ENCODE measurements at places on chromosomes 3 and 15.

DNA sequence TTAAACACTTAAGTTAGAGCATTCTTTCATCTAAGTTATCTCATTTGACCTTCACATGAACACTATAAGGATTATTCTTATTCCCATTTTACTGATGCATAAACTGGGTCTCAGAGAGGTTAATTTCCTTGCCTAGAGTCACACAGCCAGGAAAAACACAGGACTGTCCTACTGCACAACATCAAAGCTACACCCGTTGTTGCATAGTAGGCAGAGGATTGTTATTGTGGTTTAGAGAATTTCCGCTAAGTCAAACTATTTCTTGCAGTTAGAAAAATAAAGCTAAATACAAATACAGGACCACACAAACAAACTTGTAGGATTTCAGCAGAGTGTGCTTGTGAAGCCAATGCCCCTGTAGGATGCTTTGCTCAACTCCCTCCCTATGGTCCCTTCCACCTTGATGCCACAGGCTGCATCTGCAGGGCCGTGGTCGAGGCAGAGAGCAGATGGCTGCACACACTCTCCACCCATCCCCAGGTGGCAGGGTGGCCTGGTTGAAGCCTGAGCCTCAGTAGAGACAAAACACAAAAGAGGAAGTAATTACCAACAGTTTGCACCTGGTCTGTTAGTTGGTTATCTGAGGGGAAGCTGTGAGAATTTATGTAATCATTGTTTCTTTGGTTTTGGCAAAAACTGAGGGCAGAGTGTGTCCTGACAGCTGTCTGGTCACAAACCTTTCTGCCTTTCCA, 41.1 kb upstream of the SKOR1 start:
- no peak for DNase-seq

- no peak for DNase-seq
Observed at GRCh38 chr15:39488516-39488915, 92.4 kb upstream of the THBS1 start.

GRCh38 chr3:158313338-158313927, 203.5 kb downstream of the RSRC1 start:
- DNase-seq = no peak

- no peak for DNase-seq
Observed at GRCh38 chr15:38895326-38896255, 331.0 kb upstream of the RASGRP1 start.

DNA sequence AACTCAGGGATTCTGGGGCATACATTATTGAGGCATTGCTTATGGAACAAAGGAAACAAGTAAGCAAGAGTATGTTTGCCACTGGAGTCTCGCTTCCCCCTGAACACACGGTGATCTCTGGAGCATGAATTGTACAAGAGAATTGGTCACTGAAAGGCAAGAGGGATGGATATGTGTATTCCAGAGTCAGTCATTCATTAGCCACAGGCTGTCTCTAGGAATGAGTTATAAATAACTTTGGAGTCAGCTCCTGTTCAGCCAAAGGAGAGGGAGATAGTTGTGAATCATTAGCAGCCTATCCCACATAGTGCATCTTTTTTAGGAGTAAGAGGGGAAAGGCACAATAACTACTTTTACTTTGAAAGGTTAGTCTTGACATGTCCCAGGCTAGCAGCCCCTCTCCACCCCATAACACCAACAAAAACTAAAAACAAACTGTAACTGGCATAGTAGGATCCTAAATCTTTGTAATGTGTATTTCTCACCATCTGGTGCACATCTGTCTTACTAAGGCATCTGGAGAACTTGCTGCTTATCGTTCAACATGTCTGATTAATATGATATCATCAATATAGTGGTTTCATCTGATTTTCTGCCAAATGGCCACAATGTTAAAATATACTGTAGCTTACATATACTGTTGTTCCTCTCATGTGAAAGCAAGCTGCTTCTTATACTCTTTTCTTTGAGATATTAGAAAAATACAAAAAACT, 462.2 kb downstream of the GRM7 start:
- DNase-seq = no peak

DNA sequence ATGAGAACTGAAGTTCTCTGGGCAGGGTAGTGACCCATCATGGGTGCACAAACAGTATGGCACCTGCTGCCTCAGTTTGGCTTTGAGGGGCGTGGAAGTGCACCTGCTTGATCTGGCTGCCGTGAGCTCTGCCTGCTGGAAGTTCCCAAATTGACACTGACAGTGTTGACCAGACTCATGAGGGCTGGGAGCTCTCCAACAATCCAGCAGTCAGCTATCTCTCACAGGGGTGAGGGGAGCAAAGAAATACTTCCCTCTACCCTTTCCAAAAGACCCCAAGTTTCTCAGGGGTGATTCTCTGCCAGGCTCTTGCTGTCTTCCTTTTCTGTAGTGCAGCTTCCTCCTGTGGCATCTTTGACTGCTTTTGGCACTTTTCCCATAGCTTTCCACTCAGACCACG, 49.4 kb upstream of the ROBO1 start:
- no peak for DNase-seq

DNA sequence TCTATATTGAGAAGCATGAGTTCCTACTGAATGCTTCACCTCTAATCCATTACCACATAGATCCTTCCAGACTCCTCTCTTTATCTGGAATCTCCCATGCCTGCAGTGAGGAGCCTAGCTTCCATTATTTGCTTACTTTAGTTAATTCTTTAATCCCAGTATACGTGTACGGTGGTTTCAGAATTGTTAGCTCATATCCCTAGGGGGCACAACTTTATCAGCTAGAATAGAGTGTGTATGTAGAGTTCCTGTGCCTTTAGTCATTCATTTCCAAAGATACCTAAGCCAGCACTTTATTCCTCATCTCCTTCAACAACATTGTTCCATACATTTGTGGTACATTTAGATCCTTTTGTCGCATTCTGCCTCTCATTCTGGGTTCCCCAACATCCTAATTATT, 226.0 kb downstream of the TJP1 start:
- no peak for DNase-seq

GRCh38 chr15:74858369-74858740, 14.8 kb downstream of the SCAMP2 start:
- no peak for DNase-seq

DNA sequence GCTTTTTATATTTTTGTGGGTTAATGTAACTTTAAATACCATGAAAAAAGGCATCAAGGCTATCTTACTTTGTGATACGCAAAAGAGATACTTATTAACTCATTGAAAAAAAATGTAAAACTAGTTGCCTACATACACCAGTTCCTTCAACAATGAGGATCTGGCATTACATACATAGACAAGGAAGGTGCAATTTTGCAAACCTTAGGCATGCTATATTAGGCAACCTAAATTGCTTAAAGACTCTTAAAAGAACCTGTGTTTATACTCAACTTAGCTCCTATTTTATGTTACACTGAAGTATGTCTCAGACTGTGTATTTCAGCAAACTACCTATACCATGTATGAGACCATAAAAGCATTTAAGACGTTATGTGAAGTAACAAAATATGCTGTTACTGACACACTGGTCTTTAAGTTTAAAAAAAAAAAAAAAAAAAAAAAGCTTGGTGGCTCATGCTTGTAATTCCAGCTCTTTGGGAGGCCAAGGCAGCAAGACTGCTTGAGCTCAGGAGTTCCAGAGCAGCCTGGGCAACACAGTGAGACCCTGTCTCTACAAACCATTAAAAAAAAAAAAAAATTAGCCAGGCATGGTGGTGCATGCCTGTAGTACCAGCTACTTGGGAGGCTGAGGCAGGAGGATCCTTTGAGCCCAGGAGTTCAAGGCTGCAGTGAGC, 9.1 kb downstream of the TASOR start:
- no peak for DNase-seq

GRCh38 chr3:160643994-160644393, 33.0 kb upstream of the ARL14 start:
- DNase-seq = no peak

DNA sequence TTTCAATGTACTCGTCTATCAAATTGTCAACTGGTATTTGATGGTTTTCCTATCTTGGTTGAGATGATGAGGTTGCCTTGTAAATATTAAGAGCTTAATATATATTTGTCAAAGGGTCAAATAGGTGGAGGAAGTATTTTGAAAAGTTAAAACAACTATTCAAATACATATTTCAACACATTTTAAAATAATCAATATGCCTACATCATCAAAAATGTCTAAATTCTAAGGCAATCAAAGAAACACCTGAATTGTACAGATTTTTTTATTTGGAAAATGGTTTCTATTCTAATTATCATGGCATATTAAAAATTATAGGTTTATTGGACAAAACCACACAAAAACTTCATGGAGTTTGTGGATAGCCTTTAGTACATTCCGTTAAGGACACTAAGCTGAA, 461.4 kb upstream of the ONECUT1 start:
- no peak for DNase-seq

GRCh38 chr3:114879059-114880031, 267.7 kb downstream of the ZBTB20 start:
- no peak for DNase-seq

DNA sequence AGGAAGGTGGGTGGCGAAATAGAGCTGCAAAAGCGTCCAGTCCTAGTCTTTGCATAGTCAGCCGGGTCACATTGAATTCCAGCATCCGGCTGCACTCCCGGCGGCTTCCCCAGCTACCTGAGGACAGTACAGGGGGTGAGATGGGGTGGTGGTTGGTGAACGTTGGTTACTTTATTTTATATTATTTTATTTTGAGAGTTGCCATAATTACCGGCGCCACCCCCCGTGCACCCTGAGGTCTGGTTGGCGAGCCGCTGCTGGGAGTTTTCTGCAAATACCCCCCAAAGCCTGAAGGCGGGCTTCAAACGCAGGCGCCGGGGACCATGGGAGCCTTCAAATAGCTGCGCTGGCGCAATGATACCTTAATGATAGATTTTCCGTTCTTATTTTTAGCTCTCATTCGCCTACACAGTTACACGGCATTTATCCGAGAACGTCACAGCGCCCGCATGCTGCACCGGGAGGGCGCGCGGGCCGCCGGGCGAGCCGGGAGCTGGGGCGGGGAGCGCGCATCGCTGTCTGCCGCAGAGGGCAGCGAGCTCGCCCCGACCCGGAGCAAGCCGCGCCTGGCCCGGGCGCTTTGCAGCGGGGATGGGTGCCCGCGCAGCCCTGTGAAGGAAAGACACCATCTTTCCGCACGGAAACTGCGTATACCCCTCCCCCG, 756 bp upstream of the RASGRF1 start:
- DNase-seq = peak; percentile 47

GRCh38 chr3:153072382-153072781, 89.6 kb upstream of the RAP2B start:
- no peak for DNase-seq

GRCh38 chr3:126083511-126083912, 412 bp downstream of the SLC41A3 start:
- DNase-seq = no peak

DNA sequence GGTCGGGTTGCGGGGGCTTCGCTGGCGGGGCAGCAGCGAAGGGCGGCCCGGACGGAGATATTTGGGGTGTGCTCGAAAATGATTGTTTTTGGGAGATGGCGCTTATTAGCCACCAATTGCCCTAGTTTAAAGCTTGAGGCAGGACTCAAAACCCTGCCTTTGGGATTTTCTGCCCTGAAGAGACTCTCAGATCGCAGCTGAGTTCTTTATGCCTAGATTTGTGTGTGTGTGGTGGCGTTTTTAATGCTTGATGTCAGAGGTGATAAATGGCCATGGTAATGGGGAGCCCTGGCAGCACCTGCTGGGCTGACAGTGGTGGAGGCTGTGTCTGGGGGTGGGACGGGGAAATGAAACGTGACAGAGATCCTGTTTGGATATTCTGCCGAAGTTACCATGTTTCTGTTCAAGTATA, 604 bp downstream of the KCTD6 start:
- DNase-seq = no peak

- DNase-seq = peak; percentile 63
Observed at GRCh38 chr15:65189102-65189740, 4.1 kb upstream of the CLPX start.

GRCh38 chr3:147945968-147946519, 536.9 kb downstream of the ZIC1 start:
- peak; percentile 67 for DNase-seq

DNA sequence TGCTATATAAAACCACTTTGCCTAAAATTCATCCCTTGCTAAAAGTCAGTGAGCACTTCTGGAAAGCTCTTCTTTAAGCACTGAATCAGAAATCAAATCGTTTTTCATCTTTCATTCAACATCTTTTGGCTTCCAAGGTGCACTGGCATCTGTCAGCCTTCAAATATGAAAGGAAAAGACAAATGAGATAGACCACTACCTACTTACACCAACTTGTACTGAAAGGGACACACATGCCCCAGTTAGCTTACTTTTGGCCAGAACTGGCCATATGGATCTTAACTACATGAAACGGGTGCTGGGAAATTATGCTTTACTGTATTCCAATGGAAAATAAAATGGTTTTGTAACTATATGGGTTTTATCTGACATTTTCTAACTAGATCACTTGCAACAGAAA, 332.0 kb upstream of the ARPP21 start:
- DNase-seq = no peak

DNA sequence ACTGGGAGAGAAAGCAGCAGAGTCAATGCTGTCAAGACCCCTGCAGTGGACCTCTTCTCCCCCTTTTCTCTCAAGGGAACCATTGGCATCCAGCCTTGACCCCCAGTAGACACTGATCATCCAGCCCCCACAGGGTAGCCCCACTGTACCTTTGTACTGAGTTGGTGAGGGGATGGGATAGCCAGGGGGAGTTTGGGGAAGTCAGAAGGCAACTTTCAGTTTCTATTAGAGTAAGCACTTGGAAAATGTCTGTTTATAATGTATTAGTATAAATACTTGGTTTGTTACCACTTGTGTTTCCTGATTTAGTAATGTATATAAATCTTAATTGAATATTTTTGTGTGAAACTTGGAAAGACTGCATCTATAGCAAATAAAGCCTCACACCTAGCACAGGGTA, 25.0 kb downstream of the DAG1 start:
- no peak for DNase-seq

GRCh38 chr3:133884887-133885711, 10.6 kb downstream of the RAB6B start:
- DNase-seq = peak; percentile 32

DNA sequence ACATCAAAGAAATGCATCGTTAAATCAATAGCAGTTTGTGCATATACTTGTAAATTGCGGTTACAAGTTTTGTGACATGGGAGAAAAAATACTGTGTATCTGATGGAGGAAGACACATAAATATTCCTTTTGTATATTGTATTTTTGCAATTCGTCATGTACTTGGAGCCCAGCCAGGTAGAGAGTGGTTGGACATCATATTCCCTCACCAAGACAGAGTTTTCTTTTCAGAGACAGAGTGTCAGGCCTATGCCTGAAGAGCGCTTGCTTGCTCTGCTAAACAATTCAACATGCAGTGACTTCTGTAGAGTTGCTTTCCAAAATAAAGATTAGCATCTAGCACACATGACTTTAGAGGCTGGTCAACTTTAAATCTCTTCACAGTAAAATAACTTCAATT, 24.8 kb upstream of the MEIS2 start:
- no peak for DNase-seq

DNA sequence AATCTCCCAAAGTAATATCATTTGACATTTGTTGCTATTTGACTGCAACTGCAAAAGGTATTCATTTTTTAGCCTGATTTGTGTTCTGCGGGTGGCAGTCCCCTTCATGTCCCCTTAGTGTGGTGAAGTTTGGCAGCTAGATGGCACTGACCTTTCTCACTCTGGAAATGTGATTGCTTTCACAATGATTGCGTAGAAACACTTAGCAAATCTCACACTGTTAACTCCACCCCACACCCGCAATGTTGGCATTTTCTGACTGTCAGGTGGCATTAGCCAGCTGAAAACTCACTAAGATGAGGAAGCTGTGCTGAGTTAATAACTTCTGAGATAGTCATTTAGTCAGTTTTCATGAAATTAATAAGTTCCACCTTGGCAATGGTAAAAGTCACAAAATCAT, 76.9 kb downstream of the TRIM69 start:
- DNase-seq = no peak
